ENCODE measurements at places on chromosomes 11 and 22. TPM values are rescaled to one million over a fixed set of nuclear protein-coding genes. Genes with fewer than 3 reads are reported as not detected.

- no peak for DNase-seq
These were observed 24.0 kb upstream of the CREB3L1 start for GRCh38 chr11:46253258-46254132.

GRCh38 chr22:25406510-25407210 is 157.8 kb upstream of the GRK3 start:
- no peak for DNase-seq

The CASP5 gene
- not detected for total RNA-seq

The FAM111B gene
- 6.0 TPM for total RNA-seq

DNA sequence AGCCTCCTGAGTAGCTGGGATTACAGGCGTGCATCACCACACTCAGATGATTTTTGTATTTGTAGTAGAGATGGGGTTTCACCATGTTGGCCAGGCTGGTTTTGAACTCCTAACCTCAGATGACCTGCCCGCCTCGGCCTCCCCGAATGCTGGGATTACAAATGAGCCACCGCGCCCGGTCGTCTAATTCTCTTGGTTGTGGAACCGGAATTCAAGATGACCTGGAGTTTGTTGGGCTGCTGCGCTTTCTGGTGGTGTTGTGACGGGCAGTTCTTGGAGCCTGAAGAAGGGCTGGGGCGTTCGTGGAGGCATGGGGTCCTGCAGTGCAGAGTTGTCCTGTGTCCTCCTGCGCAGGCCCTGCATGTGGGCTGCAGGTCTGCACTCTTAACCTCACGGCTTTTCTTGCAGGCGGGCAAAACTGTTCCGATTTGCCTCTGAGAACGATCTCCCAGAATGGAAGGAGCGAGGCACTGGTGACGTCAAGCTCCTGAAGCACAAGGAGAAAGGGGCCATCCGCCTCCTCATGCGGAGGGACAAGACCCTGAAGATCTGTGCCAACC is 4.9 kb upstream of the TRMT2A start:
- no peak for DNase-seq

The BET1L gene
- 70.0 TPM for total RNA-seq

- DNase-seq = no peak
These were observed 253.6 kb upstream of the LRRC4C start for GRCh38 chr11:41713030-41713429.

- no peak for DNase-seq
These were observed 212.0 kb downstream of the CSNK2A3 start for GRCh38 chr11:11141065-11141464.

DNA sequence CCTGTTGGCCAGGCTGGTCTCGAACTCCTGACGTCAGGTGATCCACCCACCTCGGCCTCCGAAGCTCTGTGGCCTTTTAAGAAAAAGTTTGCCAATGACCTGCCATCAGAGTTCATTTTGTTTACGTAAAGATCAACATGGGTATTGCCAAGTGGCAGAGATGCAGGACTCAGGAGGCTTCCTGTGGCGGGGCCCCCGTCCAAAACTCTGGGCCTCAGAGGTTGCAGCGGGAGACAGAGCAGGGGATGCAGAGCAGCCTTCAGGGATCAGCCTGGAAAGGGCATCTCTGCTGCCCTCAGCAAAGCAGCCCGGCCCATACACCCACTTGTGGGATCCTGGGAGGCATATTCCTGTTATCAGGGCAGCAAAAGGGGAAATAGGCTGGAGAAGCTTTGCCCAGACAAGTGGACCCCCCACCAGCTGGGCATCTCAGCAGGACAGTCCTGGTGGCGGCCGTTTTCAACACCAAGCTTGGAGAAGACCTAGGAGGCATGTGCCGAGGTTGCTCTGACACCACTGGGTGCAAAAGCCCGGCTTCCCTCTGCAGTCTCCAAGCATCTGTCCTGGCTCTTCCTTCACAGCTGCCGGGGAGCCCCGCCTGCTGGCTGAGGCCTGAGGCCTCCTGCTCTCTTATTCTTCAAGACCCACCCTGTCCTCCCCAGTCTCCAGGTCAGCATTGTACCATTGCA is 1152.4 kb downstream of the BRD1 start:
- no peak for DNase-seq

DNA sequence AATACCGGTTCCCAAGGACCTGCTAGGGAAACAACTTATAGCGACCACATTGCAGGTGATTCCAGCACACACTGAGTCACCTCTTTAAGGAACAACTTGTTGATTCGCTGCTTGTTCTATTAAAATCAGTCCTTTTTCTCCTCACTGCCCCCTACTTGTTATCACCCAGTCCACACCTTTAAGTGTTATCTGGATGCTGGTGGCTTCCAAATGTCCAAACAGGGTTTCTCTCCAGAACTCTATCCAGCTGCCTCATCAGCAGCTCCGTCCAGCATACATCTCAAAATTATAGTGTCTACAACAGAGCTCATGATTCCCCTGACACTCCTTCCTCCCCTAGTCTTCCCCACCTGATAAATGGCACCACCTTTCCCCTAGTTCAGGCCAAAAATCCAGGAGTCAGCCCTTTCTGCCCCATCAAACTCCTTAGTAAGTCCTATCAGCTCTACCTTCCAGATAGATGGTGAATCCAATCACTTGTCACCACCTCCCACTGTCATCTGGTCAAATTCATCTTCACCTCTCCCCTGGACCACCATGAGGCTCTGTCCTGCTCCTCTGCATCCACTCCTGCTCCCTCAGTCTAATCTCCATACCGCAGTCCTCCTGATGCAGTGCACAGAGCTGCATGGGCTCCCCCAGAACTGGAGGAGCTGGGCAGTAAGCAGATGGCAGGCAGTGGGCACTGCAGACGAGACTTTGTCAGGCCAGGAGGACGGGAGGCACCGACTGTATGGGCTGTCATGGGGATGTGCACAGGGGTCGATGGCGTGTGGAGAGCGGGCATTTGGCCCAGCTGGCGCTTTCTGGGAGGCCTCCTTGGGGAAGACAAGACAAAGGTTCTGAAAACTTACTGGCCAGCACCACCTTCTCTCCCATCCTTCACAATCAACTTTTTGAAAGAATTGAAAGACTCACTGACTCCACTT is 19.3 kb downstream of the IL10RA start:
- no peak for DNase-seq

DNA sequence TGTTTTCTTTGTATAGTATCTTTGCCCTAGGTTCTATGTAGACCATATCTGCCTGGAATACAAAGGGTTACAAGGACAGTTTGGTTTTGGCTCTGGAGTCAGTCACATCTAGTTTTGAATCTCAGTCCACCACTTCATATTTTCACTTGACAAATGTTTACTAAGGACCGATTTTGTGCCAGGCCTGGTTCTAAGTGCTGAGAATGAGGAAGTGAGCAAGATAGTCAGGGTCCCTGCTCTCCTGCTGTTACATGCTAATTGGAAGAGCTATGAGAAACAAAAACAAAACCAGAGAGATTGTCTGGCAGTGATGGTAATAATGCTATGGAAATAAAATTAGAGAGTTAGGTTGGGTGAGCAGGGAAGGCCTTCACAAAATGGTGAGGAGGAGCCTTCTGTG is 66.1 kb upstream of the ARHGAP20 start:
- DNase-seq = no peak

DNA sequence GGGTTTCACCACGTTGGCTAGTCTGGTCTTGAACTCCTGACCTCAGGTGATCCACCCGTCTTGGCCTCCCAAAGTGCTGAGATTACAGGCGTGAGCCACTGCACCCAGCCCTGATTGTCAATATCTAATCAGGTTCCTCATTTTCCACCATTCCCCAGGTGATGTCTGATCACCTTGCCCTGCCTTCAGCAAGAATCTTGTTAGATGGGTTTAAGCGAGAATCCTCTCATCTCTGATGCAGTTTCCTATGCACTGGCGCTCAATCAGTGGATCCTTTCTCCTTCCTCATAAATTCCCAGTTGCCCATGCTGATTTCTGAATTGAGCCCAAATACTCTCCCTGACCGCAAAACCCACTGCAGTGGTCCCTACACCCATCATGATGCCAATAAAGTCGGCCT is 664 bp upstream of the ZC3H7B start:
- DNase-seq = no peak

DNA sequence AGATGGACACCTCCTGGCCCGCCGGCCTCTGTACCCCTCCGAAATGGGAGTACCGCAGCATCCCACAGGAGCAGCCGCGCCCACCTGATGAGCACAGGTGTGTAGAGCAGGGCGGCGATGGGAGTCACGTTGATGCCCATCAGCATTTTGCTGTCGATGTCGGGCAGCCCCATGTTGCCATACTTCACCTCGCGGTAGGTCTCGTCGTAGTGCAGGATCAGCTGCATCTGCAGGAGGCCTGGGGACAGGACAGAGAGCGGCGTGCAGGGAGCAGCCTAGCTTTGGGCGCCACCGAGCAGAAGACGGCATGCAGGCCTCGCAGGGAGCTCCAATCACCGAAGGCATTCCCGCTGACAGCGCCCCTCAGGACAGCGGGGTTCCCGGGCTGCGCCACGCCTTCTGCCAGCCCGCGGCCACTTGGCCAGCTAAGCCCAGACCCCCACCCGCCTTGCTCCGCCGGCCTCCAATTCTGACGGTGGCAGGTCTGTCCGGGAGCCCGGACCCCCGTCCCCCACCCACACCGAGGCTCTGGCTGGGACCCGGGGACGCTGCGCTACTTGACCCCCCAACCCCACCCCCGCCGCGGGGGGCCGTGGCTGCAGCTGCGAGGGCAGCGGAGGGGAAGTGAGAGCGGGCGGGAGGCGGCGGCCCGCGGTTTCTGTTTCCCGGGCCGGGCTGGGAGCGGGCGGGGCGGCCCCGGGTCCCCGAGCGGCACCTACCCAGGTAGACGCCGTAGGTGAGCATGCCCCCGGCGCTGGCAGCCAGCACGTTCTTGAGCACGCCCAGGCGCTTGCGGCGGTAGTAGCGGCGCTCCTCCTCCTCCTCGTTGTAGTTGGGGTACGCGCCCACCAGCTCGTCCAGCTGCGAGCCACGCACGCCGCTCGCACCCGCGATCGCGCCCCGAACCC is 705 bp downstream of the UNC93B1 start:
- no peak for DNase-seq

DNA sequence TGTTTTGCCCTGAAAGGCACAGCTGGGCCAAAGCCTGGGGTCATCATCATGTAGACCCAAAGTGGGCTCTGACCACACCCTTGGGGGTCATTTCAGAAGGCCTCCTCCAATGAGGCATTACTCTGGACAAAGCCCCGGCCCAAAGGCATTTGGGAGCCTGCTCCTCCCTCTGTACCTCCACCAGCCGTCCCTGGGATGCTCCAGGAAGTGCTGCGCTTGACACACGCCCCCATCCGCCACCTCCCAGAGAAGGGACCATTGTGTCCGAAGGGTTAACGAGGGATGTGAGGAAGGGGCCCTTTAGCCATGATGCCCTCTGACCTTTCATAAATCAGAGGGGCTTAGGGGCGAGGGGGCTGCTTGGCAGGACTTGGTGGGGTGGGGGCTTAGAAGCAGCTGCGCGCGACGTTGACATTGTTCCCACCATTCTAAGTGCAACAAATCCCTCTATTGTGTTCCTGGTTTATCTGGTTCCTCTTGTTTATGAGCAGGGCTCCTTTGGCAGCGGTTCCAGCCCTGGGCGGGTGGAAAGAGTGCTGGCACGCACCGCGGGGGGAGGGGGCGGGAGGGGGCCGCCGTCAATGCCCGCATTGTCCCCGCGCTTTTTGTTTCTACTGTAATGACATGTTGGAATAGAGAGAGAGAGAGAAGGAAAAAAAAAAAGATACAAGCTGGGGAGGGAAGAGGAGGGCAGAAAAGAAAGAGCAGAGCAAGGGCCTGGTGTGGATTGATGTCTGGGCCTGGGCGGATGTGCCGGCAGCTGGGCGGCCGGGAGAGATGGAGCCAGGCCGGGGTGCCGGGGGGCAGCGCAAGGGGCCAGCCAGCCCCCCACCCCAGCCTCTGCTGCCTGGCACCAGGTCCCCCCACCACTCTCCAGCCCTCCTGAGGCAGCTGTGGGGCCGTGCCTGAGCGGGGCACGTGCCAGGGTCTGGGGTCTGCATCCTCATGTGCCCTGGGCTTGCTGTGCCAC is 32.1 kb upstream of the SOX10 start:
- DNase-seq = no peak

DNA sequence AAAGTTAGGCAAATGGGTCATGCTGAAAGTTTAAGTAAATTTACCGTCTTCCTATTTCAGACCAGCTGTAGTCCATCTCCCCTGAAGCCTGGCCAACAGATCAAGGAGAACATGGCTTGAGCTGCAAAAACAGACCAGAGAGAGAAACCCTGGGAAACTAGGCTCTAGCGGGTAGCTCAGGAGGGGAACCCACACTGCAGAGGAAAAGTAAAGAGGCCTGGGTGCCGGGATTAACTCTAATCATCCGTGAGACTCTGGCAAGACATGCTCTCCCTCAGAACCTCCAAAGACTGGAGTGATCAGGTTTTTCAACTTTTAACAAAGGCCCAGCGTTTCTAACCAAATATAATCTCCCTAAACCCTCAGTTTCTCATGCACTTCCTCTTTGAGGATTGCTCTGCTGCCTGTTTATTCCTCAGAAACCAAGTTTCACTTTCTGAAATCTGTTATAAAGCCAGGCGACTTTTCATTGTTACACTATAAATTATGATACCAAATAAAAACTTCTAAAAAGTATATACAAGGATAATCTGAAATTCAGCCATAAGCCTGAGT is 67.5 kb downstream of the GAB2 start:
- peak; percentile 2 for DNase-seq

The FAM180B gene
- total RNA-seq = not detected

The OPCML gene
- 0.17 TPM for total RNA-seq

DNA sequence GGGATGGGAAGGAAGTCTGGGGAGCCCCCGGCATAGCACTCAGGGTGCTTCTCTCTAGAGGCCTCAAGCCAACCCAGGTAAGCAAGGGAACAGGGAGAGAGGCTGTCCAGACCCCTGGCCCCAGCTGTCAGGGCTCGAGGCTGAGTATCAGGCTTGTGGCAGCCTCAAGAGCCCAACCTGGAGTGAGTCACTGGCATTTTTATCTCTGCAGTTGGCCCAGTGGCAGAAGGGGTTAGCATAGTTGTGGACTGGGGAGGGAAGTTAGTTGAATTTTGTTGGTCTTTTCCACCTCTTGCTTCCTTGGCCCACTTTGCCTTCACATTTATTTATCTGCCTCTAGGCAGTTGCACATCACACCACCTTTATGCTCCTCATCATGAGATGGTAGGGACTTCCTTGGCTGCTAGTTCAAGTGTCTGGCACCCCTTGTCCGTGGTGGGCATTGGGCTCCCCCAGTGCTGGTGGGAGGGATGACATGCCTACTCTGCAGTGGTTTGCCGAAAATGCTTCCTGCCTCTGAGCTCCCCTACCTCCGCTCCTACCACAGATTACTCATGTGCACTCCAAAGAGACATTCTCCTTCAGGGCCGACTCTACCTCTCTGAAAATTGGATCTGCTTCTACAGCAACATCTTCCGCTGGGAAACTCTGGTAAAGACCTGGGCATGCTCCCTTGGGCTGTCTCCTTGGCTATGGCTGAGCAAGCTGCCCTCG is 60.1 kb downstream of the SCN3B start:
- DNase-seq = peak; percentile 19

The C11orf42 gene
- not detected for total RNA-seq

The FOSL1 gene
- total RNA-seq = 200 TPM
